ENCODE measurements at places on chromosomes 11 and 22.

GRCh38 chr22:30947816-30948454, 20.6 kb downstream of the MORC2 start:
- peak; percentile 63 for DNase-seq

GRCh38 chr11:96284401-96284800, 58.6 kb downstream of the MAML2 start:
- no peak for DNase-seq

GRCh38 chr11:75432911-75433321, at the start of gene KLHL35:
KLHL35 (minus strand) TSS chr11:75433203; CDS start chr11:75430629, 2,574 bp downstream.
- DNase-seq = no peak

- no peak for DNase-seq
These were observed 203.2 kb downstream of the CASP12 start for GRCh38 chr11:104695065-104695463.

DNA sequence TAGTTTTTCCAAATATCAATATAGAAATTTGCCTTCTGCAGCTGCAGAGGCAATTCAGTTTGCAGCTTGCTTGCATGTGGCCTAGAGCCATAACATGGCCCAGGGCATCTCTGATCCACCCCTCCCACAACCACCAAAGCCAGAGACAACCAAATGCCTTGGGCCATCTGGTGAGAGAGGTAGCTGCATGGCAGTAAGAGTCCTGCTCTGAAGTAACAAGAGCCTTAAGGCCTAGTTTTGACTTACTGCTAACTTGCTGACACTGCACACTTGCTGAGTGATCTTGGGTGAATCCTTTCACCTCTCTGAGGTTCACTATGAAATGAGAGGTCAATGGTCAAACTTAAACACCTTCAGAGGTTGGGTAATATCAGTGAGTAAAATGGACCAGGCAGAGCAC, 4.9 kb upstream of the SPECC1L start:
- no peak for DNase-seq

DNA sequence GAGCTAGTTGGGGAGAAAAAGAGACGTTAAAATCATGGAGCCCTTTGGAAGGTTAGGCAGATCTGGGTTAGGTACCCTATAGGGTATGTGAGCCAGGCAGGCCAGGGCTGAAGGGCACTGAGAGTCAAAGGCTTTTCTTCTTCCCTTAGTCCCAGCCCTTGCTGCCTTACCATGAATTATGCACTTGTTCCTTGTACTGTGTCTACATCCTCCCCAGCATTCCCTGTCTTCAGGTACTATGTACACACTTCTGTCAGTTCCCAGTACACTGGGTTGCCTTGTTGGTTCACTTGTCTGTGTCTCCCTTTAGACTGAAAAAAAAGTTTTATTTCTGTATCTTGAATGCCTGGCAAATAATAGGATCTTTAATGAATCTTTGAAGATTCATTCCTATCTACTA, 16.9 kb downstream of the RNF185 start:
- DNase-seq = no peak
